ENCODE measurements at places on chromosomes 6 and 20.

- DNase-seq: no peak
Measured at GRCh38 chr6:132830334-132830751, 16.0 kb downstream of the RPS12 start.

- no peak for DNase-seq
Measured at GRCh38 chr20:17562804-17563305, 7.0 kb upstream of the DSTN start.

DNA sequence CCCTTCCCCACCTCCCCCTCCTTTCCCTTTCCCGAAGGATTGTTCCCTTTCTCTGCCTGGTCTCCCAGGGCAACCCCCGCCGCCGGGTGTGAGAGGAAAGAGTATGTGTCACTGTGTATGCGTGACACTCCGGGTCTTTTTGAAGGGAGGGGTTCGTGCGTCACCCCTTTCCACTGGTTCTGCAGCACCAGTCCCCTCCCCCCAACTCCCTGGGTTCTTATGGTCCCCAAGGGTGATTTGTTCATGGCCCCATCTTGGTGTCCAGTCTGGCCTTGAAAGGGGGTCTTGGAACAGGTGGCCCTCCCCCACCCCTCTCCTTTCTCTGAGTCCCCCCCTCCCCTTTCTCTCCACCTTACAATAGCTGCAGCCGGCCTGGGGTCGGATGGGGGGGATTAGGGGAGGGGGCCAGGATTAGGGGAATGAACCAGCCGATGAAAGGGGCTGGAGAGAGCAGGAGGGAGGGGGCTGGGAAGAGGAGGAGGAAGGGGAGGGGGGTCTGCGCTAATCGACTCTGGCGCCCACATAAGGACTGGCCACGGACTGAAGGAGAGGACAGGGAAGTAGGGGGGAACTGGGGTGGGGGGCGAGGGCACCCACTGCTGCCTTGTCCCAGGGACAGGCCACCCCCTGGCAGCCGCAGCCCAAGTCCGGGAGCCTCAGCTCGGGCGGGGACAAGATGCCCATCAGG, 1.3 kb upstream of the RING1 start:
- no peak for DNase-seq

- no peak for DNase-seq
Measured at GRCh38 chr20:62595491-62595890, 46.8 kb upstream of the SLCO4A1 start.

GRCh38 chr20:23298926-23299672, 51.5 kb upstream of the NXT1 start:
- no peak for DNase-seq

- no peak for DNase-seq
Measured at GRCh38 chr6:111806165-111806547, 67.1 kb downstream of the FYN start.

DNA sequence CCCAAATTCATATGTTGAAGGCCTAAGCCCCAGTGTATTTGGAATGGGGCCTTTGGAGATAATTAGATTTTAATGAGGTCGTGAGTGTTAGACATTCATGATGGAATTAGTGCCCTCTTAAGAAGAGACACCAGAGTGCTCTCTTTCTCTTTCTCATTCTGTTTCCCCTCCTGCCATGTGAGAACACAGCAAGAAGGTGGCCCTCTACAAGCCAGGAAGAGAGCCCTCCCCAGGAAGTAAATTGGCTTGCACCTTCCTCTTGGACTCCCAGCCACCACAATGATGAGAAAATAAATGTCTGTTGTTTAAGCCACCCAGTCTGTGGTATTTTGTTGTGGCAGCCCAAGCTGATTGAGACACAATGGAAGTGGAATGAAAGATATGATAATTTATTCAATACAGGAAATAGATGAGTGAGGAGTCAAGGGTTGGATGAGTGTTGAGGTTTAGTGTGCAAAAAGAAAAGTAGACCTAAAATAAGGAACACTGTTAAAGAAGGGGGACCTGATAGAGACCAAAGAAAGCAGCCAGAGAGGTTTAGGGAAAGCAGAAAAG, 25.9 kb upstream of the ATXN1 start:
- DNase-seq: no peak

GRCh38 chr6:99246602-99247001, 102.9 kb downstream of the FAXC start:
- DNase-seq: no peak

- DNase-seq: no peak
Measured at GRCh38 chr6:159254186-159254585, 85.0 kb downstream of the FNDC1 start.

GRCh38 chr6:27541212-27541932, 68.5 kb upstream of the ZNF184 start:
- no peak for DNase-seq

- no peak for DNase-seq
Measured at GRCh38 chr6:112986321-112986720, 639.2 kb downstream of the RFPL4B start.

- no peak for DNase-seq
Measured at GRCh38 chr20:37622728-37623127, 71.1 kb upstream of the CTNNBL1 start.

DNA sequence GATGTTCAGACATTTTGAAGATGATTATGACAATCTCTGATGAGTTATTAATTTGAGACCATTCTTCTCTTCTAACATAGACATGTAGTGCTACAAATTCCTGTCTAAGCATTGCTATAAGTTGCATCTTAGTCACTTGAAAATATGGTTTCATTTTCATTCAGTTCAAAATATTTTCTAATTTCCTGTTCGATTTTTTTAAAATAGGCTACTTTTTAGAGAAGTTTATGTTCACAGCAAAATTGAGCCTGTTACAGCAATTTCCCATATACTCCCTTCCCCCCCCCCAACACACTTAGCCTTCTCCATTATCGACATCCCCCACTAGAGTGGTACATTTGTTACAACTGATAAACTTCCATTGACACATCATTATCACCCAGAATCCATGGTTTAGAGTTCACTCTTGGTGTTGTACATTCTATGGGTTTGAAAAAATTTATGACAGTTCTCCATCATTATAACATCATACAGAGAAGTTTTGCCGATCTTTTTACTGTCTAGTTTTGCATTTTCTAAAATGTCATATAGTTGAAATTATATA, 31.2 kb downstream of the PLAGL1 start:
- DNase-seq: no peak

DNA sequence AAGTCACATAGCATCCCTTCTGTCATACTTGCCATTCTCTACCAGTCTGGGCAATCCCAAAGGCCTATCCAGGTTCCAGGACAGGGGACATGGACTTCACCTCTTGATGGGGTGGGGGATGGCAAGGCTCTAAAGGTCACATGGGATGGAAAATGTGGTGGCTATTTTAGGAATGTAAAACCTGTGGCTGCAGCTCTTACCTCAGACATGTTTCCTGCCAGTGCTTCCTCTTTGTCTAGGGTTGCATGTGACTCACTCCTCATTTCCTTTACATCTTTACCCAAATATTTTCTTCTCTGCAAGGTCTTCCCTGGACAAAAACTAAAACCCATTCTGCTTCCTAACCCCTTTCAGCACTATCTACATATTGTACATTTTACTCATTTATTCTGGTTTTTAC, 135.7 kb downstream of the BTBD3 start:
- no peak for DNase-seq

GRCh38 chr6:141475259-141475658, 657.5 kb upstream of the GJE1 start:
- no peak for DNase-seq

DNA sequence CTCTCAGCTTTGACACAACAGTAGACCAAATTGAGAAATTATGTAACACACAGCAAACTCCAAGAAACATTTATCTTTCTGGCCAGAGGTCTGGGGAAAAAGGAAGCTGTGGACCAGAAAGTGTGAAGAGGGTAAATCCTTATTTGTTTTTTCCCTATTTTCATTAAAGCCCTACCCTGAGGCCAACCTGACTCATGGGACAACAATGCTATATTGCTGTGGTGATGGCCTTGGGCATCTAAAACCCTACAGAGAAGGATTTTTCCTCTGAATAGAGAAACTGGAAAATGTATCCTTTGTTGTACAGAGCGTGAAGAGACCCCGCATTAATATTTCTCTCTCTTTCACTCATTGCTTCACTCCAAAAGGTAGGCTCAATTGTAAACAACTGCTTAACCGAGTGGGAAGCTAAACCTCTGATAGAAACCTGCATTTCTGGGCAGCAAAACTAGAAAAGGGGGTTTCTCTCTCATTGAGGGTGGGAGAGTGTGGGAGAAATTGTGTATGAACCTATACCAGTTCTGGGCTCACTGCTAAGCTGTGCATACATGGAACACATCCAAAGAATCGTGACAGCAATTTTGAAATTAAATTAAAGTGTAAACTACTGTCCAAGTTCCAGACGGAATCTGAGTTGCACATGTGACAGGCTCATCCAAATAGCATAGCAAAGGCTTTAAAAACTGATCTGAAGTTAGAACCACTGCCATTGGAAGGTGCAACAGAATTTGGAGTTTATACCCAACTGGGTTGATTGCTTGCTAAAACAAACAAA, 175.5 kb downstream of the CLVS2 start:
- no peak for DNase-seq

GRCh38 chr6:84403545-84403944, 176.1 kb upstream of the CEP162 start:
- DNase-seq: no peak

- DNase-seq: no peak
Measured at GRCh38 chr20:48826069-48826468, 1.7 kb downstream of the PREX1 start.

DNA sequence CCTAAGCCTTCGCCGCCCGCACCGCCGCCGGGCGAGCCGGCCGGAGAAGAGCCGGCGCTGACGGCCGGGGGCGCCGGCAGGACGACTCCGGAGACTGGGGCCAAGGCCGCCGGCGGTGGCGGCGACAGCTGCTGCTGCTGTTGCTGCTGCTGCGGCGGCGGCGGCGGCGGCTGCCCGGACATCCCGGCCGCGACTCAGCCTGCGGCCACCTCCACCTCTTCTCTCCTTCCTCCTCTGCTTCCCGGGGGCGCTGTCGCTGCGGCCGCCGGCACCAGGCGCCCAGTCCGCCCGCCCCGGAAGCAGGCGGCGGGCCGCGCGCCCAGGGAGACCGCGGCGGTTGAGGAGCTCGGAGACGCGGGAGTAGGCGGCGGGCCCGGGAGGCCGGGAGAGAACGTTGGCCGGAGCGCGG, 307 bp downstream of the RANBP9 start:
- no peak for DNase-seq

DNA sequence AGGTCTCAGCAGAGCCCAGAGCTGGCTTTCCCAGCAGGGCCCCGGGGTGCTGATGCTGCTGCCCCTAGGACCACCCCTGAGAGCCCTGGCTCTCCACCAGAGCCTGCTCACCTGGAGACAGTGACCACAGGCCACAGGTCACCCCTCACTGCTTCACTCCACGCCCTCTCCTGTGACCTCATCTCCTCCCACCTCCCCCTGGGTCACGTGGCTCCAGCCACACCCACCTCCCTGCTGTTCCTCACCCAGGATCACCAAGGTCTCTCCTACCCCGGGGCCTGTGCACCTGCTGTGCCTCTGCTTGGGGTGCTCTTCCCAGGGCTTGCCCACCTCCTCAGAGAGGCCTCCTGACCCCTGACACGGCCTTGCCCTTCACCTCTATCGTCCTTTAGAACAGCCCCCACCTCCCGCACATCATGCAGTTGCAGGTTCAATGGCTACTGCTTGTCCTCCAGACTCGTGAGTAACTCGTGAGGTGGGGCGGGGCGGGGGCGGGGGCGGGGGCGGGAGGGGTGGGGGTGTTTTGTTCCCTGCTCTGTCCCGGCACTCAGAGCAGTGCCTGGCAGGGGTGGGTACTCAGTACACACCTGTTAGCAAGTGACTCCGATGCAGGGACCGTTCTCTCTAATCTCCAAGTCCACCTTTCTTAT, 468.0 kb downstream of the PREX1 start:
- DNase-seq: no peak
